Astrocyte of the spinal cord (primary cell): ENCODE measurements at places on chromosomes 4 and X.

- no peak for DNase-seq
These were observed 1757.3 kb downstream of the PCDH7 start for GRCh38 chr4:32477518-32477917.

DNA sequence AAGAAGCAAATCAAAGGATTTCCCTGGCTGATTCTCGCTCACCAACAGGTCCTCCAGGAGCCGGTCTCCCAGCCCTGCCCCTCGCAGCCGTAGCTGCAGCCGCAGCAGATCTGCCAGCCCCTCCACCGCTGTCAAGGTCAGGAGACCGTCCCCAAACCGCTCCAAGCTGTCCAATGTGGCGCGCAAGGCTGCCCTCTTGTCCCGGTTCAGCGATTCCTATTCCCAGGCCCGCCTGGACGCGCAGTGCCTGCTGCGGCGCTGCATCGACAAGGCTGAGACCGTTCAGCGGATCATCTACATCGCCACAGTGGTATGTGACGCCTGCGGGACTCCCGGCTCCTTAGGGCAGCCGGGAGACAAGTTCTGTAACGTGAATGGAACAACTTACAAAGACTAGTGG, 25.6 kb downstream of the SPATA18 start:
- no peak for DNase-seq

- DNase-seq: no peak
These were observed 9.0 kb upstream of the KLHL2 start for GRCh38 chr4:165198329-165198728.

- DNase-seq: no peak
These were observed 21.2 kb upstream of the IRAK1 start for GRCh38 chrX:154040863-154041262.
